HCEC 1CT (cell line): ENCODE measurements at places on chromosomes 12 and 14.

- DNase-seq = no peak
These were observed 23.8 kb upstream of the LRTM2 start for GRCh38 chr12:1796515-1797010.

DNA sequence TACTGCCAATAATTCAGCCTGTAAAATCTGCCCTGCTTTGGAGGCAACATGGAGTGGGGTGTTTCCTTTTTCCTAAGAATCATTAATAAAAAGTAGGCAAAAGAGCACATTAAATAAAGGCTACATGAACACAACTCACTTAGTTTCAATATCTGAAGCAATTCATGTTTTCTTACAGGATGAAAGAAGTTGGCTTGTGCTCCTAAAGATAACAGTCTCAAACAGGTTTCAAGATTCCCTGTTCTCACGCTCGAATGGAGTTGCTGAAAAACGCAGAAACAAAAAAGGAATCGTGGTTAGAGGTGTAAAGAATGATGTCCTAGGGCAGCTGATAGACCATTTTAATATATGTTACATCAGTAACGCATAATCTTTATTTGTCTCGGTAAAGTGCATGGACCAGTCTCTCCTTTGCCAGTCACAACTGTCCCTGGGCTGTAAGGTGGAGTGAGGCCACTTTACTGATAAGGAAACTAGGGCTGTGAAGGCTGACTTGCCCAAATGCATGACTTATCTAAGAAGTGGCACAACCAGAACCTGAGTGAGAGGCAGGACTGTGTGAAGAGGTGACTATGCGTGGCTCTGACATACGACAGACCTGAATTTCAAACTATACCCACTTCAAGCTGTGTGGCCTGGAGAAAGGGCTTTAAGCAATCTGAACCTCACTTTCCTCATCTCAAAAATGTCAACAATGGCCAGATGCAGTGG lies 12.6 kb downstream of the GIT2 start:
- no peak for DNase-seq

DNA sequence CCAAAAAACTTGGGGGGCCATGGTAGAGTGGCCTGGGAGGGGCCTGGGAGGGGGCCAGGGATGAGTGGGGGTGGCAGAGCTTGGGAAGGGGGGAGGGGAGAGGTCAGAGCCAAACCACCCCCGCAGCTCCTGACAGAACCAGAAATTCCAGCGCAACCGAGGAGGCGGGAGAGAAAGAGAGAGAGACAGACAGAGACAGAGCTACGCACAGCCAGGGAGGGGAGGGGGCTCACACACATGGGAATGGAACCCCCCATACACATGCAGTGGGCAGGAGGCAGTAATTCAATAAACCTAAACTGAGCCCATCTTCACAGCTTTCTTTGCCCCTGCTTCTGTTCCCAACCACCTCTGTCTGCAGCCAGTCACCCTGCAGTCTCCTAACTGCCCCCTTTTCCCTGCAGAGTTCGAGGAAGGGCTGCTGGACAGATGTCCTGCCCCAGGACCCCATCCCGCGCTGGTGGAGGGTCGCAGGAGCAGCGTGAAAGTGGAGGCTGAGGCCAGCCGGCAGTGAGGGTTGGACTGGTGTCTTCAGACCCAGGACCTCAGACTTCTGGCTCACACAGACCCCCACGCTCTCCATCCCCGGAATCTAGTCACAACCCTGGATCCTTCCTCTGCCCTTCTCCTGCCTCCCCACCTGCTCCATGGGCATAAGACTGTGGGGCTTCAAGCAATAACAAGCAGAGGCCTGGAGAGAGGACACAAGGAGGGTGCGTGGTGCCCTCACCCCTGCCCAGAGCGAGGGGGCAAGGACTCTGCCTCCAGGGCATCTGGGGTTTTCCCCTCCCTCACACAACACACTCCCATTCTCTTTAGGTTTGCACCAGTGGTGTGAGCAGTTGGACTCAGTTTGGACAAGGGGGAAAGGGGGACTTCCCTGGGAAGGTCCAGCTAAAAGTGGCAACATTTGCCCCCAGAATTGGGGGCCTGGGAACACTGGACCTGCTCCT lies 5.6 kb downstream of the NAB2 start:
- DNase-seq = no peak

GRCh38 chr12:110998165-110998564 lies 77.8 kb upstream of the MYL2 start:
- DNase-seq = no peak

- peak; percentile 79 for DNase-seq
These were observed 21.4 kb downstream of the ACVR1B start for GRCh38 chr12:51972849-51973273.

DNA sequence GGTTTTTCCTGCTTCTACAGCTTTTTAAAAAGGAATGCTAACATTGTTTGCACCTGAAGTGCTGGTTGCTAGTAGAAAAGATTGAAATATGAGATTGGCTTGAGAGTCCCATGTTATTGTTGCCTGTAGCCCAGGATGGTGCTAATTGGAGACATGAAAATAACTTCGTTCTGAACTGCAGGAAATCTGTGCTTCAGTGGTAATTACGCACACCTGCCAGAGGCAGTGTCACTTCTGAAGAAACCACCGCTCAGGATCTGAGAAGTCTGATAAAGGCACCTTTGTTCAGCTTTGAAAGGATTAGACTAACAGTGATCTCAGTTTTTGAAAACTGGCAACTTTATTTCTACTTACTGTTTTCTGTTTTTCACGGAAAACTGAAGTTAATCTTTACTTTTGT lies 15.5 kb upstream of the ATP6V0A2 start:
- no peak for DNase-seq

GRCh38 chr12:108567406-108568337 lies 5.3 kb downstream of the ISCU start:
- DNase-seq = no peak

- DNase-seq = peak; percentile 46
These were observed 108.7 kb upstream of the CCND2 start for GRCh38 chr12:4164559-4165558.

DNA sequence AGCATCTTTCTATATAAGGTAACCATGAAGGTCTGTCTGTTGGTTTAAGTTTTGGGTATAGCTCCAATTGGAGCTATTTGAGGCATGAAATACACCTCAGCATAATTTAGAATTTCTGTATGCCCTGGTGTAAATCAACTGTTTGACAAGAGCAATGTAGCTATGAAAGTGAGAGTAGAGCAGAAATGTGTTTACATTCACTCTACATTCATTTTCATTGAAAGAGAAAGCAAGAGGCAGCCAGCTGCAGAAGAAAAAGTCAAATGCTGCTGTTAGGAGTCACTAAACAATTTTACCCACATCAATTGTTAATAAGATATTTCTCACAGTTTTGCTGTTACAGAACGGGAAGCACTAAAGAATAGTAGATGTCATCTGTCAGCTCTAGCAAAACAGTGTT lies 252.5 kb downstream of the SLC6A15 start:
- DNase-seq = no peak

DNA sequence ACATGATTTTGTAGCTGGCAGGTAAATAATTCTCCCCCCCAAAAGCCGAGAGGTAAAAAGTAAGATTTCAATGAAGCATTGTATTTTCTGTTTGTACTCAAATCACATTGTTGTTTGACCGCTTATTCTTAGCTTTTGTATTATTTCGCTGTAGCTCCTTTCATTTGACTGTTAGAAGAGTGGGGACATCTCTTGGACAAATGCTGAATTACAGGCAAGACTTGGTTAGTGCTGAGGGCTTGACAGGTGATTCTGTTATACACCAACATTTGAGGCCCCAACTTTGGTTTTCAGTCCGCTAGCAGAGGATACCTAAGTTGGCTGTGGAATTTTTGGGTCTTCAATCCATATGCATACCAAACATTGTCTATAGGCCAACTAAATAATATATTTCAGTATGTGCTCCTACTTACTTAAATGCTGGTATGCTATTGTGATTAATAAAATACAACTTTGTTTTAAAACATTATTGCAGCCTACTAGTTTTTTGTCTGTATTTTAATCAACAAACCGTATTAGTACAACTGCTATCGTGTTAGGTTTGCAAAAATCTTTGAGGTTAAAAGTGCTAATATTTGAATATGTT lies 102.2 kb downstream of the ERC1 start:
- peak; percentile 56 for DNase-seq

- no peak for DNase-seq
These were observed 23.6 kb downstream of the DAD1 start for GRCh38 chr14:22565391-22565945.

DNA sequence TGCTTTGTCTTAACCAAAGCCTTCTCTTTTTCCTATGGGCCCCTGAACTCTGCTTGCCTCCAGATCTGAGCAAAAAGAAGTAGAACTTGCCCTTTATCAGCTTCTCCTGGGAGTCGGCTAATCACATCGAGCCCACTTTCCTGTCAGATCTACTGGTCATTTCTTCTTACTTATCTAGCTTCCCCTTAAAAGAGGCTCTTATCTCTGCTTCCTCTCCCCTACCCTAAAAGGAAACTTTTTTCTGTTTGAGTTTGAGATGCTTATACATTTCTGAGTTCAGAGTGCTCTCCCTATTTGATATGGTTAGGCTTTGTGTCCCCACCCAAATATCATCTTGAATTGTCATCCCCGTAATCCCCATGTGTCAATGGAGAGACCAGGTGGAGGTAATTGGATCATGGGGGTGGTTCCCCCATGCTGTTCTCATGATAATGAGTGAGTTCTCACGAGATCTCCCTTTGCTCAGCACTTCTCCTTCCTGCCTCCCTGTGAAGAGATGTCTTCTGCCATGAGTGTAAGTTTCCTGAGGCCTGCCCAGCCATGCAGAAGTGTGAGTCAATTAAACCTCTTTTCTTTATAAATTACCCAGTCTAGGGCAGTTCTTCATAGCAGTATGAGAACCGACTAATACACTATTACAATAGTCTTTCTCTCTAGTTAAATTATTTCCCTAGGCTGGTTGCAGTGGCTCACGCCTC lies 114.7 kb upstream of the AMN1 start:
- no peak for DNase-seq

- no peak for DNase-seq
These were observed 41.8 kb upstream of the CRY1 start for GRCh38 chr12:107135177-107135576.

GRCh38 chr12:67362526-67362925 lies 93.4 kb downstream of the CAND1 start:
- DNase-seq = no peak

DNA sequence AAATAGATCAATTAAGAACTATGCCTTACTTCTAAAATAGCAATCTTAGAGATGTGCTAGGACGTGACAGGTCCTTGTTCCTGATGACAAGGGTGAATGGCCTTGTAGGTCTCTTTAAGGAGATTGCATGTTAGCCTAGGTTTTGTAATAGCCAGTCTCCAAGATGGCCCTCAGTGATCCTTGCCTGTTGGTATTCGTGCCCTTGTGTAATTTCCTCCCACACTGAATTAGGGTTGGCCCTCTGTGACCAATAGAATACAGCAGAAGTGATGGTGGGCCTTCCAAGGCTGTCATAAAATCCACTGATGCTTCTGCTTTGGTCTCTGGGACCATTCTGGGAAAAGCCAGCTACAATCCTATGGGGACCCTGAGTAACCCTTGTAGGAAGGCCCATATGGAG lies 38.2 kb upstream of the SNX6 start:
- no peak for DNase-seq

DNA sequence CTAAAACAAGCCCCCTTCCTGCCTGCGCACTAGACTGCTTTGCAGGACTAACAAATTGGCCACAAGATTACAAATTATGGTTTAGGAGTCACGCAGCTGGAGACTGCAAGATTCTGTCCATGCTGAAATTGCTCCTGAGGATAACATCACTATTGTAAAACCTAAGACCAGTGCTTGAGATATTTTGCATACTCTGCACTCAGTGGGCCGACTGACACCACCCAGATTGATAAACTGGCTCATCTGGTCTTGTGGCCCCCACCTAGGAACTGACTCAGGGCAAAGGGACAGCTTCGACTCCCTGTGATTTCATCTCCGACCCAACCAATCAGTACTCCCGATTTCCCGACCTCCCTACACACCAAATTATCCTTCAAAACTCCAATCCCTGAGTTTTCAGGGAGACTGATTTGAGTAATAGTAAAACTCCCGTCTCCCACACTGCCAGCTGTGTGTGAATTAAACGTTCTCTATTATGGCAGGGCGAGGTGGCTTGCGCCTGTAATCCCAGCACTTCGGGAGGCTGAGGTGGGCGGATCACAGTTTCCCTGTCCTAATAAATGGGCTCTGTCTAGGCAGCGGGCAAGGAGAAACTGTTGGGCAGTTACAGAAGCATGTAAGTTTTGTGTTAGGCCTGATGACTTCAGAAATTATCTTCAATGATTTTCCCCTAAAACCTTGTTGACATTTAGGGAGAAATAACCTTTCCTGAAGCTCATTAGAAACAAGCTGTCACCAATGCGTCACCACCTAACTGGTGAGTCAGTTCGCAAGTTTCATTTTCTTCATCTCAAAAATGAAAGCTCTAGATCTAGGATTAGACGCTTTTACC lies 5.3 kb upstream of the UBC start:
- peak; percentile 56 for DNase-seq

- no peak for DNase-seq
These were observed 10.1 kb upstream of the NT5DC3 start for GRCh38 chr12:103851127-103851526.

GRCh38 chr14:30193845-30194501 lies 266.3 kb upstream of the PRKD1 start:
- peak; percentile 99 for DNase-seq

GRCh38 chr12:72178871-72179270 lies 93.3 kb upstream of the TRHDE start:
- DNase-seq = no peak

DNA sequence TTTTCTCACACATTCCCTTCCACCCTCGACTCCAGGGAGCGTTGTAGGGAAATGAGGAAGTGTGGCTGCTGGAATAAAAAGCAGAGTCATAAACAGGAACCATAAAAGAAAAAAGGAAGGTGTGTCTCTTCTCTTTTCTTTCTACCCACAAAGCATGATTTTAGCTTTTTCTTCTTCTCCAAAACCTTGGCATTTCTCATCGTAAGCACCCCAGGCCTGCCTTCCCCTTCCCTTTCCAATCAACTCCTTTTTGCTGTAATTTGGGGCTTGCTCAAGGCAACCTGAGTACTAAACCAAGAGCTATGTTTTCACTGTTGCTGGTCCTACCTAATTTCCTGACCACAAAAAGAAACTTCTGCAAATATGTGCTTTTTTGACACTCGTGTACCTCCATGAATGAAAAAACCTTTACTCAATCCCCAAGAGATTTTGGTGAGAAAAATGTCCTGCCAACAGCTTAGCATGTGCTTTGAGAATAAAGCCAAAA lies 9.2 kb downstream of the PLBD1 start:
- DNase-seq = no peak

GRCh38 chr14:74897642-74898041 lies 15.9 kb downstream of the DLST start:
- no peak for DNase-seq

DNA sequence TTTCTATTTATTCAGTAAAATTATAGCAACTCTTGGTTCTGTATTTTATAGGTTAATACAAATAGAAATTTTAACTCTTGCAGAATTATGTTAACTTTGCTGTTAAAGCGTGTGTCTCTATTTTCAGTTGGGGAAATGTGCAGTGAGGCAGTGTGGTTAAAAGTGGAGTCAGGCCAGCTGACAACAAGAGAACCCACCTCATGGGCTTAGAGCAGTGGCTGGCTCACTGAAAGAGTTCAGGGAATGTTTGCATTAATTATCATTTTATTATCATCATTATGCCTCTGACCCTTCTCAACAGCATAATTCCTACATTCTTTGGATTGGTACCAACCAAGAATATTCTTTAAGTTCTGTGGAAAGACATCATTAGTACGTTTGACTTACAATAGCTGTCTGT lies 163.8 kb downstream of the DERA start:
- no peak for DNase-seq

- no peak for DNase-seq
These were observed 37.0 kb downstream of the YAF2 start for GRCh38 chr12:42201063-42201462.

- no peak for DNase-seq
These were observed 15.2 kb downstream of the SYNJ2BP start for GRCh38 chr14:70401643-70402042.
